CD14-positive monocyte (primary cell): ENCODE measurements at places on chromosomes 4 and X. TPM values are rescaled to one million over a fixed set of nuclear protein-coding genes. Genes with fewer than 3 reads are reported as not detected.

- H3K27me3 ChIP-seq: no peaks in the 10 kb centered on the region
- DNase-seq: no peak
- no peak overlapping the region for H3K4me3 ChIP-seq
- H3K36me3 ChIP-seq: no peaks in the 10 kb centered on the region
- peaks cover 29% of the 10 kb centered on the region for H3K4me1 ChIP-seq
- H3K27ac ChIP-seq: no peak overlapping the region
These were observed 97.2 kb upstream of the METTL14 start for GRCh38 chr4:118587946-118588345.

DNA sequence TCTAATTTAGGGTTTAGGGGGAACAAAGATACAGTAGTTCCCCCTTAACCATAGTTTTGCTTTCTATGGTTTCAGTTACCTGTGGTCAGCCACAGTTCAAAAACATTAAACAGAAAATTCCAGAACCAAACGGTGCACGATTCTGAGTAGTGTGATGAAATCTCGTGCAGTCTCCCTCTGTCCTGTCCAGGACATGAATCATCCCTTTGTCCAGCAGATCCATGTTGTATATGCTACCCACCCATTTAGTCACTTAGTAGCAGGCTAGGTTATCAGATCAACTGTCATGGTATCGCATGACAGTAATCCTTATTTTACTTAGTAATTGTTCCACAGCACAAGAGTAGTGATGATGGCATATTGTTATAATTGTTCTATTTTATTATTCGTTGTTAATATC is 556.1 kb downstream of the IL1RAPL1 start:
- no peak for DNase-seq
- H3K36me3 ChIP-seq: no peaks in the 10 kb centered on the region
- H3K27ac ChIP-seq: no peak overlapping the region
- H3K27me3 ChIP-seq: no peaks in the 10 kb centered on the region
- no peaks in the 10 kb centered on the region for H3K4me1 ChIP-seq
- no peak overlapping the region for H3K4me3 ChIP-seq

GRCh38 chr4:163233321-163233720 is 66.6 kb upstream of the NAF1 start:
- H3K4me3 ChIP-seq: no peak overlapping the region
- H3K27ac ChIP-seq: no peak overlapping the region
- H3K27me3 ChIP-seq: no peaks in the 10 kb centered on the region
- H3K36me3 ChIP-seq: no peaks in the 10 kb centered on the region
- no peak for DNase-seq

FMR1 gene
- polyA plus RNA-seq: 7.5 and 31.8 TPM in 2 replicates

GRCh38 chr4:40307627-40308497 is 27.3 kb upstream of the CHRNA9 start:
- no peaks in the 10 kb centered on the region for H3K36me3 ChIP-seq
- peaks cover 59% of the 10 kb centered on the region for H3K4me1 ChIP-seq
- H3K27me3 ChIP-seq: no peaks in the 10 kb centered on the region
- peak overlapping the region; percentile 89 for H3K27ac ChIP-seq
- peak; percentile 94 for DNase-seq
- peak overlapping the region; percentile 17 for H3K4me3 ChIP-seq
